ENCODE measurements at places on chromosomes 7 and 10.

DNA sequence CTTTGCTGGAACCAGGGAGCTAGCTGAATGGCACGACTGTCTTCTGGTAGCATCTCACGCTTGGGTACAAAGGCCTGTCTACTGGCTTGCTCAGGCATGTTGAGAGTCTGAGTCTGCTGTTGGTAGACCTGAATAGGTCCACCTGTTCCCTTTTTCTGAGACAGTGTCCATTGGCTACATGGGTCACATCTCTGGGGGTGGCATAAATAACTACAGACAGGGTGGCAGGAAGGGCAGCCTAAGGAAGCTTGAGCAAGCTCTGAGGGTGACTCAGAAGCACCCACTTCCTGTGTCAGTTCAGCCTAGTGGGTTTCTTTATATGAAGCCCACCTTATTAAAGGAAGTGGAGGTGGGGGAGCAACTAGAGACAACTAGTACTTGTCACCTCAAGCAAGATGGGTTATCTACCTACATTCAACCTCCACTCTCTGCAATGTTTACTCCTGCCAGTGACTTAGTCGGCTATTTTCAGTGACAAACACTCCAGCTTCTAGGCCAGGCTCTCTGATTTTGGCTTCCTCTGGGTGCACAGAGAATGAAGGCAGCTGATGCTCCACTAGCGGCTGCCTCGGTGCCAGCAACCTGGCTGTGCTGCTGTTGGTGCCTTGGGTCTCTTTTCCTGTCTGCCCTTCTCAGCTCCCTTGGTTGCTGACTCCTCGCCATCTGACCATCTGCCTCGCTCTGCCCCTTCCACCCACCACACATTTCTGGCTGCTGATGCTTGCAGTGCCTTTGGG is 5.7 kb upstream of the ZYX start:
- no peak for DNase-seq

DNA sequence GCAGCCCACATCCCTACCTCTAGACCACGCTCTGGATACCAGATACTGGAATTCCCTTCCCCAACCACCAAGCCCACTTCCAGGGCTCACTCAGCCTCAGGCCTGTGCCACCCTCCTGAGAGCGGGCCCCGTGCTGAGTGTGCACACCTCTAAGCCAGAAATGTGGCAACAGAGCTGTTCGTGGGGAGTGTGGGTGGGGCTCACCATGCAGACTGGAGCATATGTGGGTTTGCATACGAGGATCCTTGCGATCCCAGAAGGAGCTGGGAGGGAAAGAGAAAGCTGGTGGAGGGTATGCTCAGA is 13.0 kb upstream of the LIMK1 start:
- no peak for DNase-seq

GRCh38 chr10:3500408-3500856 is 284.6 kb downstream of the KLF6 start:
- DNase-seq = no peak

DNA sequence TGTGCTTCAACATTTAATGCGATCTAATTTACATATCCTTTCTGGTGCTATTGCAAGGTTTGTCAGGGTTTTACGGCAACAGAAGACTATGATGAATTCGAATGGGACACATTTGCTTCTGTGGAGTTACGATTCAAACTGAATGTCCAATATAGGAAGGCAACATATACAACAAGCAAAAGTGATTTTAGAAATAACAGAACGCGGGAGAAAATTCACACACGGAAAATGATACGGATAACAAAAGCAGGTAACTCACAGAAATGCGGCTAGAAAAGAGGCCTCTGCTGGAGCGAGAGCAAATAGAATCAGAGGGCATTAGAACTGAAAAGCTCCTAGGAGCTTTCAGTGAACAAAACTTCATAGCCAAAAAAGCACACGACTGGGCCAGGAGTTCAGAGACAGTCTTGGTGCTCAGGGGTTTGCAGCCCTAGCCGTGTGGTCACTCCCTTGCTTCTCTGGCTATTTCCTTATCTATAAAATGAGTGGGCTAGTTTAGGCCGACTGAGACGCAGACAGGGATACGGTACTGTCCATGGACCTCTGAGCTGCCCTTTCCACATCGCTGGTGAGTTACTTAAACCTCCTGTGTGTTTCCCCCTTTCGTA is 557 bp upstream of the TAX1BP1 start:
- peak; percentile 43 for DNase-seq

DNA sequence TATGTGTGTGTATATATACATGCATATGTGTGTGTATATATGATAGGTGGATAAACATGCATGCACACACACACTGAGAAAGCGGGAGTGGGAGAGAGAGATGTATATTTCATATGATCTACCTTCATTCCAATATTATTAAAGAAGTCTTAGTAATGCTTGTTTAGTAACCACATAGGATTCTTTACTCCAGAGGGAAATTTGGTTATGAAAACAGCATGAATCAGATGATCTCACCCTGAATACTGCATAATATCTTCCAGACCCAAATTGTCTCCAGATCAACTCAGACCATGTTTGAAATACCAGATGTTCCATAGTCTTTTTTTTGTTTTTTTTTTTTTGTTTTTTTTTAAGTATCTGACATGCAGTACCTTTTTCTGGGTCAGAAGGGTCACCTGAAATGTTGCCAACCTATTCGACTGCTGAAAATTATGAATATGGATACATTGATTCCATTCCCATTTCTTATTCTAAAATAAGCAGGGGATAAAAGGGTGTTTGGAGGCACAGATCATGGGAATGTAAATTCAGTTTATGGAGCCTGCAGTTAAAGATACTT is 17.4 kb downstream of the TES start:
- no peak for DNase-seq

DNA sequence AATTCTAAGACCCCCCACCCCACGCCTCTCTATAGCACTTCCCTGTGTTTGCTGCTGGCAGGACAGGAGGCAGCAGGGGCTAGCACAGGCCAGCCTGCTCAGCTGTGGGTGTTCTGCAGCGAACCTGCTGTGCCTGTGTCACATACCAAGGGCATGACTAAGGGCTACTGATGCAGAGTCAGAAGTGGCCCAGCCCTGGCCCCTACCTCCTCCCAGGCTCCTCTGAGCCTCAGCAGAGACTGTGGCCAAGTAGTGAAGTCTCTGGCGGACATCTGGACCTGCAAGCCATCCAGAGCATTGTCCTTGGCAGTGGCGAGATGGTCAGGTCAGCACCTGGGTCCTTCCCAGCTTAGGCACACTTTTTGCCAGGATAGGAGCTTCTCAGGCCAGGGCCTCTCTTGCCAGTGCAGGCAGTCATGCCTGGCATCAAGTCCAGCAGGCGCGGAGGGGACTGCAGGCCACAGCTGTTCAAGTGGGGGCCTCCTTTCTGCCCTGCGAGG is 116.3 kb upstream of the RET start:
- DNase-seq = no peak

DNA sequence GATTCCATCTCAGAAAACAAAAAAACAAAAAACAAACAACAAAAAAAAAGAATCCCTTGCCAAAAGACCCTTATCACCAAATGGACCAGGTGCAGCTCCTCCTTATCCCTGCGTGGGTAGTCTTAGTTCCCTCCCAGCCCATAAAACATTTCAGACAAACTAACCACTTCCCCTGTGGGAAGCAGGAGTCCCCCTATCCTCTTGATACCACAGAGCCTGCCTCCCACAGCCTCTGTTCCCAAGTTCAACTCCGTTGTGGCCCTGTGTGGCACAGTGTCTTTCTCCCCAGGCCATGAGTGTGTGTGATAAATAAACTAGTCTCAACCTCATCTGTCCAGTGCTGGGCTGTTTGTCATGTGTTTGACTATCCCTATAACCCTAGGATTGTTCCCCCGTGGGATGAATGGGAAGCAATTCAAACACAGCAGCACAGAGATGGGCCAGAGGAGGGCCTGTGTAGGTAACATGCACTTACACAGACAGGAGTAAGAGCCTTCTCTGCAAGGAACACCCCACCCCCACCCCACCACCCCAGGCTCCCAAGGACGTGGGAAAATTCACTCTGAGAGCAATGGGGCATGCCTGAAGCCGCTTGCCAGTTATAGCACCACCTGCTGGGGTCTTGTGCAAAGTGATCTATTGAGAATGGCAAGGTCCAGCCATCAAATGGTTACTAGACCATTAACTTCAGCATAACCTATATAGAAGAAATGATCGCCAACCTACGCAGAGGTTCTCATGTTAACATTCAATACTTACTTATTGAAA is 147.1 kb upstream of the GHITM start:
- DNase-seq = peak; percentile 4

DNA sequence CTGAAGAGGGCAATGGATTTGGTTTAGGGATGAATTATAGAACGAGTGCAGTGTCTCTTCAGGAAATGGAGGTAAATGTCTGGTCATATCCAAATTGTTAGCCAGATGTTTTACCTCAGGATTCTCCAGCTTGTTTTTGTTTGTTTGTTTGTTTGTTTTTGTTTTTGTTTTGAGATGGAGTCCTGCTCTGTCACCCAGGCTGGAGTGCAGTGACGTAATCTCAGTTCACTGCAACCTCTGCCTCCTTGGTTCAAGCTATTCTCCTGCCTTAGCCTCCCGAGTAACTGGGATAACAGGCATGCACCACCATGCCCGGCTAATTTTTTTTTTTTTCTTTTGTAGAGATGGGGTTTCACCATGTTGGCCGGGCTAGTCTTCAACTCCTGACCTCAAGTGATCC is 6.9 kb downstream of the C10orf120 start:
- DNase-seq = no peak

GRCh38 chr7:8094164-8095140 is 125.9 kb downstream of the GLCCI1 start:
- DNase-seq = no peak

DNA sequence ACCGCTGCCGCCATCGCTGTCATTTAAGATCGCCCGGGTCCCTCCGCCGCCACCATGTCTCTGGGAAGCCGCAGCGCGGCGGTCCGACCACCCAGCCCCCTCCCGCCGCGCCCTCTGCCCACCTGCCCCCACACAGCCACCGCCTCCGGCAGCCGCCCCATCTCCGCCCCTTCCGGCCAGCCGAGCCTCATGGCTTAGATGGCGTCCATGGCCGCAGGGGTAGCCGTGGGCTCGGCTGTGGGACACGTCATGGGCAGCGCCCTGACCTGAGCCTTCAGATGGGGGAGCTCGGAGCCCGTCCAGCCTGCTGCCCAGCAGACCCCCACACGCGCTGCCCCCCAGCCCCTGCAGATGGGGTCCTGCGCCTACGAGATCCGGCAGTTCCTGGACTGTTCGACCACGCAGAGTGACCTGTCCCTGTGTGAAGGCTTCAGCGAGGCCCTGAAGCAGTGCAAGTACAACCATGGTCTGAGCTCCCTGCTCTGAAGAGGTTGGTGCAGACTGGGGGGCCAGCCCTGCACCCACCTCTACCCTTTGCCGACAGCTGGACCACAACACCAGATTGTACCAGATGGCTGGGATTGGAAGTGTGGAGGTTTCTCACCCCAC is 38.0 kb upstream of the TARP start:
- peak; percentile 15 for DNase-seq

- peak; percentile 92 for DNase-seq
Observed at GRCh38 chr10:28975891-28976531, 298.7 kb downstream of the BAMBI start.

- DNase-seq = no peak
Observed at GRCh38 chr10:49273082-49273465, 25.9 kb upstream of the C10orf71 start.

- no peak for DNase-seq
Observed at GRCh38 chr10:123786896-123787295, 104.7 kb downstream of the CPXM2 start.

DNA sequence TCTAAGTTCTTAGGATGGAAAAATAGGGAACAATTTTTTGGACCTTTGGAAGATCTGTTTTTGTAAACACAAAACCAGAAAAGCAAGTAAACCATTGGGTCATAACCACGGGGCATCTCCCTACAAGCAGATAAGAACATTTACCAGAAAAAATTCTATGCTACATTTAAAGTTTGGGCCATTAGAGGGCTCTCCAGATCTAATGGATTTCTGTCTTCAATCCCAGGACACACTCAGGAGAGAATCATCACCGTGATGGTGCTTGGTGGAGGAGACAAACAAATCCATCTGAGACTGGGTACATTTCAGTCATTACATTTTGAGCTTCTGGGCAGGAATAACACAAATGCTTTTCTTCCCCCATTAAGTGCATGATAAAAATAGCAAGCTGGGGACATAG is 178.4 kb upstream of the TARP start:
- peak; percentile 24 for DNase-seq

DNA sequence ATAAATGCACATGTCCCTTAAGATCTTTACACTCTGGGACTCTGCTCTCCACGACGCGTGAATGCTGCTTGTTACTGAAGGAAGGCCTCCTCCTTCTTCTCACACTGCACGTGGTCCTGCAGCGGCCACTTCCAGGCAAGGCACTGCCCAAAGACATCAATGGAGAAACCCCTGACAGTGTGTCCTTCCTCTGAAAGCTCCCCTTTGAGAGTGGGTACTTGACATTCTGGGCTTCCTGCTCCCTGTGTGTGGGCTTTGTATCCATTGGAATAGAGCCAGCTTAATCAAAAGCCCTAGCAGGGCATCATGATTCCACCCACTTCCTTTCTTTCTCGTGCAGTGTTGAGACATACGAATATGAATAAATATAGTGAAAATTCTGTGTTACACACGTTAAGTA is 69.7 kb upstream of the STK17A start:
- peak; percentile 89 for DNase-seq

GRCh38 chr10:72625276-72625607 is 637 bp downstream of the MICU1 start:
- no peak for DNase-seq

DNA sequence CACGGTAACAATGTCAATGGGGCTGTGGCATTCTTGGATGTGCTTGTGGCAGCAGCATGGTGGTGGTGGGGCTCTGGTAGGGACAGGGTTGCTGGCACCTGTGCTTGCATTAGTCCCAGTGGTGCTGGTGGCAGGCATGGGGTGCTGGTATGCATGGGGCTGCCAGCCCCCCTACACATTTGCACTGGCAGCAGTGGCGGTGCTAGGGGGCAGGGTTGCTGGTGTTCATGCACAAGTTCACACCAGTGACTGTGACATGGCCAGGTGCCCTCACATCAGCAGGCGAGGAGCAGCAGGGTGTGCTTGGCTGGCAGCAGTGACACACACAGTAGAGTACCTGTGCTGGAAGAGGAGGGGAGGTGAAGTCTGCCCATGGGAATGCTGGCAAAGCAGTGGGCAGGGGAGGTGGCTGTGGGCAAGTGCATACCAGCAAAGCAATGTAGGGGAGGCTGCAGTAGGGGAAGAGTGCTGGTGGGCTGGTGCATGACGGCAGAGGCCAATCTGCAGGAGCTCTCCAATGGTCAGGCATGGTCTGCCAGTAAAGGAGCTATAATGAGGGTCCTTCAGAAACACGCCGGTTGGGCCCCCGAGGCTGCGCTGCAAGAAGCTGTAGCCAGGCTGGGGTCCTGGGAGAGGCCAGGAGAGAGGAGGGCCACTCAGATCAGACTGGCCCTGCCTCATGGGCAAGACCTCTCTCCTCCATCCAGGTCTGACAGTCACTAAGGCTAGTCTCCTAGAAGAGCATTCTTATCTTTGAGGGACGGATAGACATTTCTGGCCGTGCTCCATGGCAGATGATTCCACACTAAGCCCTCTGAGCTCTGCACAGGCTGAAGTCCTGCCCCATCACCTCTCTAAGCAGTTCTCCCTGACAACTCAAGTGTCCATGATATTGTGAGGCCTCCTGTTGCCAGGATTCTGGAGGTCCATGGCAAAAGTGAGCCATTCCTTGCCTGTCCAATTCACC is 406.4 kb downstream of the SEMA3D start:
- no peak for DNase-seq

- DNase-seq = no peak
Observed at GRCh38 chr10:44936314-44936975, 23.2 kb upstream of the RASSF4 start.
